Body of pancreas (tissue), 4 donors: ENCODE measurements at places on chromosomes 1 and 21. TPM values are rescaled to one million over a fixed set of nuclear protein-coding genes. Genes with fewer than 3 reads are reported as not detected.

KRTAP13-2 gene
- total RNA-seq: not detected

- no peaks in the 10 kb centered on the region for H3K36me3 ChIP-seq
- no peaks in the 10 kb centered on the region for H3K27me3 ChIP-seq
- no peak for DNase-seq
- no peaks in the 10 kb centered on the region for H3K4me1 ChIP-seq
- H3K27ac ChIP-seq: no peak overlapping the region
These were observed 6.4 kb downstream of the XCL1 start for GRCh38 chr1:168582688-168583336.

- H3K4me3 ChIP-seq: no peak overlapping the region
- no peaks in the 10 kb centered on the region for H3K36me3 ChIP-seq
- H3K27ac ChIP-seq: no peak overlapping the region
These were observed 19.7 kb upstream of the ID3 start for GRCh38 chr1:23578997-23579363.

DNA sequence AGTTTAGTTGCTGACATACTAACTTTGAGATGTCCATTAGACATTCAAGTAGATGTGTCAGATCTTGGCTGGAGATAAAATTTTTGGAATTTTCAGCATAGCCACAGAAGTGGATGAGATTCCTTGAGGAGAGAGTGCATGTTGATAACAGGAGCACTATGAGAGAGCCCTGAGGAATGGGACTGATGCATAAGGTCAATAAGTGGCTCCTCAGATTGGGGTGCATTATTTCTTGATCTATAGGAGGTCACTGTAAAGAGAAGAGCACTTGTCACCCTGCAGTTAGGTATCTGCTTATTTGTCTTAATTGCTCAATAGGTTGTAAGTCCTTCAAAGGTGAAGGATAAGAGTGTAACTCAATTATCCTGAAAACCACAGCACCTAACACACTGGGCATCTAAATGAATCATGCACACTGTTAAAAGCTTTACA is 52.0 kb upstream of the TACSTD2 start:
- no peaks in the 10 kb centered on the region for H3K36me3 ChIP-seq
- DNase-seq: no peak
- no peaks in the 10 kb centered on the region for H3K27me3 ChIP-seq
- no peak overlapping the region for H3K27ac ChIP-seq
- no peaks in the 10 kb centered on the region for H3K4me1 ChIP-seq
- H3K4me3 ChIP-seq: no peak overlapping the region

GRCh38 chr1:85555867-85556573 is 24.5 kb upstream of the CCN1 start:
- H3K36me3 ChIP-seq: no peaks in the 10 kb centered on the region
- H3K27me3 ChIP-seq: no peaks in the 10 kb centered on the region
- no peak for DNase-seq
- H3K4me1 ChIP-seq: no peaks in the 10 kb centered on the region
- no peak overlapping the region for H3K4me3 ChIP-seq
- no peak overlapping the region for H3K27ac ChIP-seq
